ENCODE measurements at places on chromosomes 1 and 21. TPM values are rescaled to one million over a fixed set of nuclear protein-coding genes. Genes with fewer than 3 reads are reported as not detected.

DNA sequence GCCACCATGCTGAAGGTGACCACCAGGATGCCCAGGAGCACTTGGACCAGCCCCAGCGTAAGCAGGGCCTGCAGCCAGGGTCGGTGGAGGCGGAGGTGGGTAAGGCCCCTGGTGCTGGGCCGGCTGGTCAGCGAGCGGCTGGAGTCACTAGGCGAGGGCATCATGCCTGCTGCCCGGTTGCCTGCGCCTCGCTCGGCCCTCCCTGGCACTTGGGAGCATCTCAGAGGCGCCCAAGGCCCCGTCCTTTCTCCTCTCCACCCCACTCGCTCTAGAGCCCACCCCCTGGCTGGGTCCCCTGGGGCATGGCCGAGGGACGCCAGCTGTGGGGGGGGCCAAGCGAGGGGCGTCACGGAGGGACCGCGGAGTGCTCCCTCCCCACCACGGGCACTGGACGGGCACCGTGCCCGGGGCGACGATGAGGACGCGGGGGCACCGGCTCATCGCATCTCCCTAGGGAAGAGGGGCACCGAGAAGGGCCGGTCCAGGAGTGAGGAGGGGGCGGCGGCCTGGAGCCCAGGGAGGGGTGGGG lies 505 bp downstream of the ENTREP3 start:
- DNase-seq: peak; percentile 86

DNA sequence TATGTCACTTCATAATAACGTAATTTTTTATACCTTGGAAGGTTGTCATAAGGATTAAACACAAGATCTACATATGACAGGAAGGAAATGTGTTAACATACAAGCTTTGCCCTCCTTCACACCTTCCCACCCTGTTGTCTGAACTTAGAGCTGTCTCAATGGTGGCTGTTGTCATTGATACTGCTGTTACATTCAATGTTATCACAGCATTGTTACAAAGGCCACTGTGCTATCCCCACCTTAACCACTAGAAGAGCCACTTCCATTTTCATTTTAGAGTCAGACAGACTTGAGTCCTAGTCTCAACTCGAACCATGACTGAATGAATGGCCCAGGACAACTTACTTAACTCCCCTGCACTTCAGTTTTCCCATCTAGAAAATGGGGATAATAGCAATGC lies 31.2 kb downstream of the TAS1R2 start:
- no peak for DNase-seq

- DNase-seq: no peak
Measured at GRCh38 chr1:33844166-33844565, 19.7 kb upstream of the HMGB4 start.

- DNase-seq: no peak
Measured at GRCh38 chr1:52022133-52022532, 11.5 kb downstream of the KTI12 start.

DNA sequence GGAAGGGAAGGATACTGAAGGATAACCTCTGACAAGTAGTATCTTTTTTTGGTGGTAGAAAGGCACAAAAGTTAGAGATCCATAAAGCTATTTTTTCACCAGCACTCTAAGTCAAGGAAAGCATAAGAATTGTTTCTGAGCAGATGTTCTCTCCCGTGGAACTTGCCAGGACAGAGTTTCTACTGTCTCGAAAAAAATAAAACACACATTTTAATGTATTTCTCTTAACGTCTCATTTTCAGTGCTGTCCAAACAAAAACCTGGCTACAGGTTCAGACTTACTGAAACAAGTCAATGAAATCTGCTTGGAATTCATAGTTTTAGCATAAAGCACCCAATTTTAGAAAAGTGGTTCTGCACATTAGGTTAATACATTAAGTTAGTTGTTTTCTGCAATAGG lies 338.3 kb downstream of the LTN1 start:
- no peak for DNase-seq

GRCh38 chr1:11794446-11795237 lies 11.1 kb downstream of the MTHFR start:
- peak; percentile 54 for DNase-seq

- no peak for DNase-seq
Measured at GRCh38 chr21:39057121-39057520, 126.1 kb downstream of the PSMG1 start.

DNA sequence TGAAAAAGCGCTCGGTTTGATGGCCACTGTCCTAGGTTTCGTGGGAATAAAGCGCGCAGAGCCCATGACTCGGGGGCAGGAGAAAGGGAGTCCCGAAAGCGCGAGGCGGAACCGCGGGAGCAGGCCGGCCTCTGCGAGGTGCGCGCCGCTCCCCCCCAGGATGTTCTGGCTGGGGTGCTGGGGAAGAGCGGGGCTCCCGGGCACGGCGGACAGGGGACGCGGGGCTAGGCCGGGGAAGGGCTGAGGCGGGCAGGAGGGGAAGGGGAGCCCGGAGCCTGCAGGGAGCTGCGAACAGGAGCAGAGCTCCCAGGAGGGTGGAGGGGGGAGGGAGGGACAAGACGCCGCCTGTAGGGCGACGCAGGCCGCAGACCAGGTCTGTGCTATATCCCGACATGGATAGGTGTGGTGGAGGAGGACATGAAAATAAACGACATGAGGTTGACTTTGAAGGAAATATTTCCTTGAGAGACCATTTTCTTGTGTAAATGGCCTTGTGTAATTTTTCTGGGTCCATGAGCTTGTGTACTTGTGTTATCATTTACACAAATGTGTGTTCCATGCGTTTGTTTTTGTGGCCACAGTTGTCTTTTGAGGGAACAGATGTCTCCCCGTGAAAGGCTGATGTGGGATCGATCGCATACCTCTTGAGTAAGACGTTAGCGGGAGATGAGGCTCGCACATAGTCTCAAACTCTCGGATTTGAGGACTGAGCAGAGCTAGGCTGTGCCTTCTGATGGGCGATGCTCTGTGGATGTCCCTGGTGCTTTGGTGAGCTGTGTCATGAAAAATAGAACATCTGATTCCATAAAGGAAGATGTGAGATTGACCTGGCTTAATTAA lies 1.3 kb downstream of the PCNT start:
- DNase-seq: peak; percentile 92

GRCh38 chr1:206839857-206840256 lies 25.6 kb upstream of the IL20 start:
- no peak for DNase-seq

GRCh38 chr1:35345439-35345981 lies 77.0 kb downstream of the ZMYM4 start:
- no peak for DNase-seq

DNA sequence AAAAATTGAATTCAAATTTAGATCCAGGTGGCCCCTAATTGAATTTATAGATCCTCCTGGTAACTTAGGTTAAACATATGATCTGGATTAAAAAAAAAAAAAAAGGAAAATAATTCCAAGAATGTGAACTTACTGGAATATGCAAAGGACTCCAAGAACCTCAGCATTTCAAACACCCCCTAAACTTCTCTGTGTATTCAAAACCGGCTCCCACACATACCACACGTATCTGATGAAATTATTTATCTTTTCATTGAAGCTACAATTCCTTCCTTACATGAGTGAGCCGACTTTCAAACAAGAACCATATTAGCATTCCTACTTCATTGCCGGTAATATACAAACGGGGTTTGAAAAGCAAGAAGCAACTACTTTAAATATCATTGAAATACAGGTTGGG lies 61.4 kb upstream of the FMN2 start:
- DNase-seq: no peak

- no peak for DNase-seq
Measured at GRCh38 chr1:15033264-15033663, 120.3 kb upstream of the TMEM51 start.

- DNase-seq: no peak
Measured at GRCh38 chr21:17979763-17980162, 160.6 kb upstream of the C21orf91 start.

DNA sequence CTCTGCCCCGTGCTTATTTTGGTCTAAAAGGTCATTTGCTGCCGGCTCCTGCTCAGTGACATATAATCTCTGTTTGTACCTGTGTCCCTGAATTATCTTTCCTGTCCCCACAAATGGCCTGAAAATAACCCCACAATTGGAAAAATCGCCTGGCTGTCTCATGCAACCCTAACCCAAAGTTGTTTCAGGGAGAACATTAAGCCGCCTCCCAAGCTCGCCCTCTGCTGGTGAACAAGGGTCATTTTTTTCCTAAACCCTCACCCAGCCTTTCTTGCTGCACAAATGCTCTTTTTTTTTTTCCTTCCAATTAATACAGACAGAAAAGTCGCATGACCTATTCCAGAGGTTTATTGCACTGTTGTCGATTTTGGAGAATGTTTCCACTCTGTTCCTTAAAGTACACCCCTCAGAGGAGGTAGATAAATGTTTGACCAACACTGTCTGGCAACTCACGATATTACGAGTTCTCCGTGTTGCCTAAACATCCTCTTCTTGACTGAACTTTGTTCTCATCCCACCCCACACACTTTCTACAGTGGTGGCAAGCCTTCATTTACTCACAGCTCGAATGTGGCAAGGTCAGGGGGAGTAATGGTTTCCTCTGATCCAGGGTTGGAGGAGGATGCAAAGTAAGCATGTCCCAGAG lies 148.7 kb downstream of the ZZZ3 start:
- peak; percentile 82 for DNase-seq

GRCh38 chr1:98698625-98699024 lies 37.1 kb downstream of the SNX7 start:
- DNase-seq: no peak

DNA sequence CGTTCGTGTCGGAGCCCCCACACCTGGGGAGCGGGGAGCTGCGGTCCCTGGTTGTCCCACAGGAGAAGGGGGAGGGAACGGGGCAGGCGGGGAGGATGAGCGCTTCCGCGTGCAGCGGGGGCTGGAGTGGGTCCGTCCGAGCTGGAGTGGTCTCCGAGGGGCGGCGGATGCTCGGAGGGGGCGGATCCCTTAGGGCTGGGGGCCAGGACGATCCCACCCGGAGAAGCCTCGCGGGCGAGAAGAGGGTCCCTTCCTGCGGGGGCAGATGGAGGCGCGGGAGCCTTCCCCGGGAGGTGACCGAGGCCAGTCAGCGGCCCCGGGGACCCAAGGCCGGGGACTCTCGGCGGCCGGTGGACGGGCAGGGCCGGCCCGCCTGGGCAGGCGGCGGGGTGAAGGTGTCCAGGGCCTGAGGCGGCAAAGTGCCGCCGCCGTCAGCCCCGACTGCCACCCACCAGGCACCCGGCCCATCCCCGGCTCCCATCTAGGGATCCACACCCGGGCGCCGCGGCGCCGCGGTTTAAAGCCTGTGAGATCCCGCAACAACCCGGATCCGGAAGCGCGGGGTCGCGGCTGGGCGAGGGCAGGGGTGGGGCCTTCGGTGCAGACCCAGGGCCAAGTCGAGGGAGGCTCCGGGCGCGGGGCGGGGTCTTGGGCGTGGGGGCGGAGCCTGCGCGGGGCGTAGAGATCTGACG lies 5.3 kb upstream of the CCDC27 start:
- peak; percentile 97 for DNase-seq

GRCh38 chr1:84834419-84835064 lies 58.5 kb downstream of the LPAR3 start:
- DNase-seq: no peak

GRCh38 chr21:43604505-43605204 lies 54.6 kb downstream of the HSF2BP start:
- DNase-seq: no peak

DNA sequence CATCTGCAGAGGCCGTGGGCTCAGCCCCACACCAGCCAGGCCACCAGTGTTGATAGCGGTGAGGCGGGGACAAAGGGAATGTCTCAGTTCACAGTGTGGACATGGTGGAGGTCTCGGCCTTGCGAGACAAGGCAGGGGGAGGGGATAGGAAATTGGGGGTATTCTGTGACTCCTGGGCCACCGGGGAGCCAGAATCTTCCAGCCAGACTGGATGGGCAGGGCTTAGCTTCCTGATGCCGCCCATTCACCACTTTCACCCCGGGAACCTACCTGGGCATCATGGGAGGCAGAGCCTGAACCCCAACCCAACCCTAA lies 5.1 kb downstream of the LRRC3 start:
- peak; percentile 46 for DNase-seq

GRCh38 chr1:222919478-222919865 lies 104.6 kb downstream of the DISP1 start:
- no peak for DNase-seq

DNA sequence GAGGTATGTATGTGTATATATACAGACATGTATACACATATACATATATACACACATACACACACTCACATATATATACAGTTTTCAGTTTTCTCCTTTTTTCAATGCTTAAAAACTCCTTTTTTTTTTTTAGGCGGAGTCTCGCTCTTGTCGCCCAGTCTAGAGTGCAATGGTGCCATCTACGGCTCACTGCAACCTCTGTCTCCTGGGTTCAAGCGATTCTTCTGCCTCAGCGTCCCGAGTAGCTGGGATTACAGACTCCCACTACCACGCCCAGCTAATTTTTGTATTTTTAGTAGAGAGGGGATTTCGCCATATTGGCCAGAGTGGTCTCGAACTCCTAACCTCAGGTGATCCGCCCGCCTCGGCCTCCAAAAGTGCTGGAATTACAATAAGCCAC lies 27.0 kb downstream of the STYXL2 start:
- DNase-seq: no peak

DNA sequence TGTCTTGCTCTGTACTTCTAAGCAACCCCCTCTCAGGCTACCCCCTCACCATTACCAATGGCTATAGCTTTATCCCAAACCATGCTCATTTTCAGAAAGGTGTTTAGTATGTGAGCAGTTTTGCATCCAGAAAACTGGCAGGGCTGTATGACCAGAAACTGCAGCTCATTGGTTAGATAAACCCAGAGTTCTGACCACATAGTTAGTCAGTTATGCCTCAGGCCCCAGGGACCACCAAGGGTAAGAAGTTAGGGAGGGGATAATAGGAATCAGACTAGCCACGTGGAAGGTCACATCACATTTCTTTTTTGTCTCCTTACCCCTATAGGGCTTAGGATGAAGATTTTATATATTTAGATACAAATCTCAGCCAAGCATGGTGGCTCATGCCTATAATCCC lies 1.2 kb downstream of the ITGA10 start:
- no peak for DNase-seq

GRCh38 chr21:40186045-40186444 lies 318.8 kb downstream of the PCP4 start:
- no peak for DNase-seq

- DNase-seq: peak; percentile 96
Measured at GRCh38 chr1:89820422-89821321, at the start of gene LRRC8D. Gene LRRC8D, plus strand, starts transcription at chr1:89821032. Its CDS starts 112,037 bp downstream, at chr1:89933069.

- no peak for DNase-seq
Measured at GRCh38 chr1:13556224-13556764, 27.3 kb upstream of the PDPN start.

Gene PTPN14
- 20.2 TPM for total RNA-seq

Gene NTMT2
- not detected for total RNA-seq

Gene TNFRSF1B
- 233 TPM for total RNA-seq

Gene IGSF21
- total RNA-seq: 24.5 TPM

Gene SSR2
- 183 TPM for total RNA-seq

Gene CNIH3
- total RNA-seq: 0.74 TPM

Gene PLEKHO1
- 106 TPM for total RNA-seq

Gene UQCRHL
- 0.67 TPM for total RNA-seq

Gene MFAP2
- 0.77 TPM for total RNA-seq

Gene SHE
- 31.0 TPM for total RNA-seq

Gene MIXL1
- total RNA-seq: 2.0 TPM

All from spleen (tissue), 13 donors.